ENCODE measurements at places on chromosomes 7 and 10. TPM values are rescaled to one million over a fixed set of nuclear protein-coding genes. Genes with fewer than 3 reads are reported as not detected.
A peak's percentile ranks its signal among the peaks of the same experiment; 100 is the strongest.

GRCh38 chr7:106692450-106693051, 31.6 kb upstream of the CCDC71L start:
- no peaks in the 10 kb centered on the region for H3K36me3 ChIP-seq
- DNase-seq, result no peak
- H3K27ac ChIP-seq, result no peak overlapping the region
- no peaks in the 10 kb centered on the region for H3K27me3 ChIP-seq
- no peaks in the 10 kb centered on the region for H3K4me1 ChIP-seq
- no peak overlapping the region for H3K4me3 ChIP-seq

GRCh38 chr10:131000743-131001142, 310.8 kb downstream of the TCERG1L start:
- DNase-seq, result no peak
- H3K4me3 ChIP-seq, result no peak overlapping the region
- no peaks in the 10 kb centered on the region for H3K4me1 ChIP-seq
- H3K27ac ChIP-seq, result no peak overlapping the region
- no peaks in the 10 kb centered on the region for H3K27me3 ChIP-seq

GRCh38 chr10:32350811-32351350, 3.9 kb upstream of the EPC1 start:
- DNase-seq, result no peak
- H3K27me3 ChIP-seq, result no peaks in the 10 kb centered on the region
- H3K4me1 ChIP-seq, result peaks cover 26% of the 10 kb centered on the region
- peaks cover 7% of the 10 kb centered on the region for H3K36me3 ChIP-seq
- H3K4me3 ChIP-seq, result no peak overlapping the region

DNA sequence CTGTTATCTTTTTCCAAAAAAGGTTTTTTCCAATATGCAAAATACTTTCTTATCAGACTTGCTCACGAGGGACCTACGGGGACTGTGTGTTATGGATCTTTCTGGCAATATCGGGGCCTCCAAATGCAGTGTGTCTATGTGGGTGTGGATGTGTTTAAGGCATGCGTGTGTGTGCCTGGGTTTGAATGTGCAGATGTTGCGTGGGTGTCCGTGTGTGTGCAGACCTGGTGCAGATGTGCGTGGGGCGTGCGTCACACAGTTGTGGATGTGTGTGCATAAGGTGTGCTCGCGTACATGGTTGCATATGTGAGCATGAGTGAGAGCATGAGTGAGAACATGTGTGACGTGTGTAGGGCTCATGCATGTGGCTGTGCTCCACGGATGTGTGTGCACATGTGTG, 19.7 kb downstream of the NKX6-2 start:
- H3K36me3 ChIP-seq, result peaks cover 2% of the 10 kb centered on the region
- no peaks in the 10 kb centered on the region for H3K4me1 ChIP-seq
- H3K27ac ChIP-seq, result no peak overlapping the region
- H3K27me3 ChIP-seq, result no peaks in the 10 kb centered on the region
- no peak overlapping the region for H3K4me3 ChIP-seq
- no peak for DNase-seq

DNA sequence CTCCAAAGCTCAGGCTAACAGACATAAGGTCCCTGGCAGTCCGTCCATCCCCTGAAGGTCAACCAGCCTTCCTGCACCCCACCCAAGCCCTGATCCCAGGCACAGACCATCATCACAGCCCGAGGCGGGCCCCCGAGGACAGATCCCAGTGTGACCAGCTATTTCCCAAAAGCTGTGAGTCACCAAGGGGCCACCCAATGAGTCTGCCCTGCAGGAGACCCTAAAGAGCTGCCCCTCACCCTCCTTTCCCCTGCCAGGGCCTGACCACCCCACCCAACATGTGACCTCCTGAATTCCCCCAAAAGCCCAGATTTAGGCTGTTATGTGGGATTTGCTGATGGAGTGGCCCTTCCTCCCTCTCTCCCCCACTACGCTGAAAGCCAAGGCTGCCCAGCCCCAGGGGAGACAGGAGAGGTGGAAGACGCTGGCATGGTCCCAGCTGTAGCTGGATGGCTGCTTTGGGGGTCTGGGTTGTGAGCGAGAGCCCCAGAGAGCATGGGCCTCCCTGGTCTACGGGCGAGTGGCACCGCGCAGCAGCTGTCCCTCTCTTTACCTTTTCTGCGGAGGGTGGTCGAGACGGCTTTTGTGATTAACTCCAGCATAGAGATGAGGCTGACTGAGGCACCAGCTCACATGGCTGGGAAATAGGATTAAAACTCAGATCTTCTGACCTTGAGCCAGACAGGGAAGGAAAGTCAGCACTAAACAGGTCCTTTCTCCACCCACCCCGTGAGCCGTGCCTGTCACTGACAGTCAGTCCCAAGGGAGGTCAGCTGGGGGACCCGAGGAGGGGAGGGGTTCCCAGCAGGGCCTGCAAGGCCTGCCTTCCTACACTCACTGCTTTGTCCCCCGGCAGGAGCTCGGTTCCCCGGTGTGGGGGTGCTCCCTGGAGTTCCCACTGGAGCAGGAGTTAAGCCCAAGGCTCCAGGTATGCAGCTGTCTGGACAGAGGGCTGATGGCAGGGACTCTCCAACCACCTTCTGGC, 16.7 kb downstream of the ELN start:
- no peaks in the 10 kb centered on the region for H3K4me1 ChIP-seq
- H3K4me3 ChIP-seq, result no peak overlapping the region
- DNase-seq, result no peak
- no peaks in the 10 kb centered on the region for H3K27me3 ChIP-seq
- no peak overlapping the region for H3K27ac ChIP-seq

- no peaks in the 10 kb centered on the region for H3K4me1 ChIP-seq
- no peak overlapping the region for H3K27ac ChIP-seq
- no peak overlapping the region for H3K4me3 ChIP-seq
- DNase-seq, result no peak
- H3K36me3 ChIP-seq, result no peaks in the 10 kb centered on the region
Observed at GRCh38 chr7:33578881-33579672, 326.3 kb upstream of the BMPER start.

- H3K27me3 ChIP-seq, result no peaks in the 10 kb centered on the region
- H3K27ac ChIP-seq, result no peak overlapping the region
- no peaks in the 10 kb centered on the region for H3K4me1 ChIP-seq
- H3K4me3 ChIP-seq, result no peak overlapping the region
- peaks cover 58% of the 10 kb centered on the region for H3K36me3 ChIP-seq
- no peak for DNase-seq
Observed at GRCh38 chr10:35058134-35058533, 32.0 kb downstream of the CUL2 start.

- no peak overlapping the region for H3K4me3 ChIP-seq
- no peaks in the 10 kb centered on the region for H3K27me3 ChIP-seq
- H3K36me3 ChIP-seq, result no peaks in the 10 kb centered on the region
- no peak for DNase-seq
- no peaks in the 10 kb centered on the region for H3K4me1 ChIP-seq
- no peak overlapping the region for H3K27ac ChIP-seq
Observed at GRCh38 chr10:112771733-112772132, 178.3 kb upstream of the TCF7L2 start.

DNA sequence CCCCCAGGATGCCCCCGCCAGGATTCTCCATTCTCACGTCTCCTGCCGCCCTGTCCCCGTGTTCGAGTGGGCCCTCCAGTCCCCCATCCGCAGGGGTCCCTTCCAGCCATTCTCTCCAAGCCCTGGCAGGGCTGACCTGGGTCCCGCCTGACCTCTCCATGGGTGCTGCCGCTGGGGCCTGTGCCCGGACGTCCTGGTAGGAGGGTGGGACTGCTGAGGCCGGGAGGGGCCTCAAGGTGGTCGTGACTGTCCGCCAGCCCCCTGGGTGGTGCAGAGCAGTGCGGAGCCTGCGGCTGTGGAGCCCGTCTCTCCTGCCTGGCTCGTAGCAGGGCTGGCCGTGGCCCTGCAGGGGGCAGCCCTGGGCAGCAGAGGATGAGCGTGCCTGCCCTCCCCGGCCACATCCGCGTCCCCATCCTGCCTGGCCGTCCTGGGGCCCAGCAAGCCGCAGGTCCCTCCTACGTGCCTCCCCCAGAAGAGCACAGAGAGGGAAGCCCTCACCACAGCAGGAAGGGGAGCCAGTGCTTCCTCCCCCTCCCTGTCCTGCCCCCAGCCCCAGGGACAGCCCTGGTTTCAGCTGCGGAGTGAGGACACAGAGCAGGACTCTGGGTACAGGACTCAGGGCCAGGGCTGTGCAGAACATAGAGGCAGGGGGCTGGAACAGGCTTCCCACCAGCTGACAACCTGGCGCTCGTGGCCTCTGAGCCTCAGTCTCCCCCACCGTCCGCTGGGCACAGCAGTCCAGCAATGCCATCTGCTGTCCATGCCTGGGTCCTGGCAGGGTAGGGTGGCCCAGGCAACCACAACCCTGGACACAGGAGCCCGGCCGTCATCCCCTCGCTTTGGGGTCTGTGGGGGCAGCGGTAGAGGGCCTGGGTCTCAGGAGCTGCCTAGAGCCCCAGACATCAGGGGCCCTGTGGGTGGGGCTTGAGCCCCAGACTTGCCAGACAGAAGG, 1.5 kb upstream of the GRIFIN start:
- H3K36me3 ChIP-seq, result no peaks in the 10 kb centered on the region
- no peak overlapping the region for H3K4me3 ChIP-seq
- H3K27me3 ChIP-seq, result no peaks in the 10 kb centered on the region

- H3K4me3 ChIP-seq, result no peak overlapping the region
- DNase-seq, result no peak
- H3K4me1 ChIP-seq, result no peaks in the 10 kb centered on the region
- no peak overlapping the region for H3K27ac ChIP-seq
- no peaks in the 10 kb centered on the region for H3K36me3 ChIP-seq
Observed at GRCh38 chr10:117544004-117544701, 1.6 kb downstream of the EMX2 start.

- peaks cover 14% of the 10 kb centered on the region for H3K36me3 ChIP-seq
- H3K27me3 ChIP-seq, result no peaks in the 10 kb centered on the region
- H3K4me3 ChIP-seq, result no peak overlapping the region
- H3K4me1 ChIP-seq, result no peaks in the 10 kb centered on the region
Observed at GRCh38 chr7:141640239-141640840, 61.6 kb downstream of the DENND11 start.

GRCh38 chr7:45241339-45242109, 83.9 kb downstream of the RAMP3 start:
- no peak overlapping the region for H3K4me3 ChIP-seq
- H3K27ac ChIP-seq, result no peak overlapping the region
- no peak for DNase-seq
- H3K4me1 ChIP-seq, result no peaks in the 10 kb centered on the region
- no peaks in the 10 kb centered on the region for H3K27me3 ChIP-seq

GRCh38 chr7:1224086-1224716, 8.5 kb upstream of the UNCX start:
- no peaks in the 10 kb centered on the region for H3K4me1 ChIP-seq
- H3K36me3 ChIP-seq, result no peaks in the 10 kb centered on the region
- no peak for DNase-seq
- H3K27ac ChIP-seq, result no peak overlapping the region
- H3K27me3 ChIP-seq, result peaks cover 42% of the 10 kb centered on the region

DNA sequence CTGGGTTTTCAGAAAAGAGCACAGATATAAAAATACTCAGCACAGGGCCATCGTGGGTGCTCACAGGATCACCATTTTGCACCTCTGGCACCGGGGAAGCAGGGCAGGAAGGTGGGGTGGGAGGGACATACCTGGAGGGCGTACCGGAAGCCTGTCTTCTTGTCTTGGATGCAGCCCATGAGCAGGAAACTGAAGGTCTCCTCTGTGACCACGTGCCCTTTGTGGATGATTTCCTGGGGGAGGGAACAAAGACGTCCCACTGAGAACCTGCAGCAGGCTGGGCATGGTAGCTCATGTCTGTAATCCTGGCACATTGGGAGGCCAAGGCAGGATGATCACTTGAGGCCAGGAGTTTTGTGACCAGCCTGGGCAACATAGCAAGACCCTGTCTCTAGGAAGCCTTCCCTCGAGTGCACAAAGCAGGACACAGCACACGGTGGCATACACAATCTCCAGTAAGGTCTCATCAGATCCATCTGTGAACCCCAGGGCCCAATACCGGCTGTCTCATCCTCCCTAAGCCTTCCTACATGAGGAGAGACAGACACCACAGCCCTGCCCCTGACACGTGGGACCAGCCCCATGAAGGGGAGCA, 9.5 kb downstream of the PTCD1 start:
- H3K4me3 ChIP-seq, result no peak overlapping the region
- peak; percentile 27 for DNase-seq
- peaks cover 9% of the 10 kb centered on the region for H3K4me1 ChIP-seq
- peak overlapping the region; percentile 29 for H3K27ac ChIP-seq

DNA sequence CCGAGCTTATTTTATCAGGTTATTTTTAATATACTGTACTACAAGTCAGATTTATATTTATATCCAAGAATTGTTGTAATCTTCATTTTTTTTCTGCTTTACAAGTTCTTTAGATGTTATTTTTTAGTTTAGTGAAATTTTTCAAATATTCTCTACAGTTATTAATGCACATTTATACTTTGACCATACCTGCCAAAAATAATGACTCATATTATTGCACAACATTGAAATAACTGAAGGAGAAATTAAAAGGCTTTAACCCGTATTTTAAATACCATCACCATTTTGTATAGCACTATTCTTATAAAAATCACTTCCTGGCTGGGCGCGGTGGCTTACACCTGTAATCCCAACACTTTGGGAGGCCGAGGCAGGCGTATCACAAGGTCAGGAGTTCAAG, 278.5 kb downstream of the BICC1 start:
- no peaks in the 10 kb centered on the region for H3K4me1 ChIP-seq
- H3K36me3 ChIP-seq, result no peaks in the 10 kb centered on the region
- H3K4me3 ChIP-seq, result no peak overlapping the region
- H3K27ac ChIP-seq, result no peak overlapping the region
- DNase-seq, result no peak
- H3K27me3 ChIP-seq, result no peaks in the 10 kb centered on the region

GRCh38 chr10:4883079-4883739, 57.2 kb downstream of the AKR1E2 start:
- no peak for DNase-seq
- H3K36me3 ChIP-seq, result no peaks in the 10 kb centered on the region
- no peaks in the 10 kb centered on the region for H3K27me3 ChIP-seq
- H3K4me3 ChIP-seq, result no peak overlapping the region
- no peaks in the 10 kb centered on the region for H3K4me1 ChIP-seq
- no peak overlapping the region for H3K27ac ChIP-seq

The SOSTDC1 gene
- not detected for total RNA-seq

The TMEM270 gene
- total RNA-seq, result not detected

The UCN3 gene
- total RNA-seq, result not detected

The BTBD16 gene
- total RNA-seq, result not detected

The TDRD1 gene
- total RNA-seq, result 0.08 TPM
